ENCODE measurements at places on chromosomes 1 and 21.

DNA sequence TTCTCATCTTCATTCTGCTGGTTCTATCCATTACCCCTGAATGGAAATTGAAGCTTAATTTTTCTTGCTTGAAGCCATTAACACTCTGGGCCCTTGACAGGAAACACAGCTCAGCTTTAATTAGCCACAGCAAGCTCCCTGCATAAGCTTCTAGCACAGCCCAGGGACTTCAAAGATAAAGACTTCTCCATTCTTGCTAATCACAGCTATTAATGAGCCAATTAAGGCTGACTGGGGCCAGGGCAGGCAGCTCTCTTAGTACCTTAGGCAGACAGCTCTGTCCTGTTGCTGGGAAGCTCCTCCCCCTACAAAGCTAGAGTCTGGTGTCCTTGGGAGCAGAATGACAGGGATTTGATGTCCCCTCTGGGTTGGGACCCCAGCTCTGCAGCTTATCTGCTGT is 27.9 kb upstream of the TRABD2B start:
- DNase-seq: no peak

DNA sequence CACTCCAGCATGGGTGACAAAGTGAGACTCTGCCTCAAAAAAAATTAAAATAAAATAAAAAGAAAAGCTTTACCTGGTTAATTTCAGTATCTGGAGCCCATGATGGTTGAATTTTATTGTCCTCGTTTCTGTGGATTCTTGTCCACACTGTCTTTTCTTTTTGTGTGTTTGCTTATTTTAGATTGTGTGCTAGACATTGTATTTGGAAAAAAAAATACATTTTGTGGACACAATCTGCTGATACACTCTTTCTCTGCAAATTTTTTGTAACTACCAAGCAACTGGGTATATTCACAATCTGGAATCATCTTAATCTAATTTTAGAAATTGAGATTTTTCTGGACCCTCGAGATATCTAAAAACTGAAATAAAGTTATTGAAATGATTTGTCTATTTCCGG is 41.6 kb upstream of the PDE9A start:
- DNase-seq: no peak

DNA sequence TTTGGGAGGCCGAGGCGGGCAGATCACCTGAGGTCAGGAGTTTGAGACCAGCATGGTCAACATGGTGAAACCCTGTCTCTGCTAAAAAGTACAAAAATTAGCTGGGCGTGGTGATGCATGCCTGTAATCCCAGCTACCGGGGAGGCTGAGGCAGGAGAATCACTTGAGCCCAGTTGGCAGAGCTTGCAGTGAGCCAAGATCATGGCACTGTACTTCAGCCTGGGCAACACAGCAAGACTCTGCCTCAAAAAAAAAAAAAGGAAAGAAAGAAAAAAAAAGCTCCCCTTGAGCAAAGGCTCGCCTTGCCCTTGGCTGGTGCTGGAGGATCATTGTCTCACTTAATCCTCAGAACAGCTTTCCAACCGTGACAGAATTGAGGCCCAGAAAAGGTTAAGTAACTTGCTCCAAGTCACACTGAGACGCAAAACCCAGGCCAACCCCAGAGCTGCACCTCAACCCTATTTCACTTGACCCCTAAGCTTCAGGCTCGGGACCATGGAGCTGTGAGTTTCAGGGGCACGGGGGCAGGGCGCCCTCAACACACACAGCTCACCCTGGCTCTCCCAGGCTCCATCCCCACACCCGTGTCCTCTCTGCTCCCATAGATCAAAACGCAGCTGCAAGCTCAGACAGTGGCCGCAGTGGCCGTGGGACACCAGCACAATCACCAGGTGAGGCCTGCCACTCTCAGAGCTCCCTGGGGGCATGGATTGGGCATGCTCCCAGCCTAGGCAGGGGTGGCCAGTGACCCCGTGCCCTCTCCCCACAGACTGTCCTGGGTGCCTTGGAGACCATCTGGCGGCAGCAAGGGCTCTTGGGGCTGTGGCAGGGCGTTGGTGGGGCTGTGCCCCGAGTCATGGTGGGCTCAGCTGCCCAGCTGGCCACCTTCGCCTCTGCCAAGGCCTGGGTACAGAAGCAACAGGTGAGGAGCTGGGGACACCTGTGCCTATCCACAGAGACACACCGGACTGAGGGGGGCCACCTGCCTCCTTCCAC is 1.6 kb downstream of the SLC25A34 start:
- DNase-seq: no peak

DNA sequence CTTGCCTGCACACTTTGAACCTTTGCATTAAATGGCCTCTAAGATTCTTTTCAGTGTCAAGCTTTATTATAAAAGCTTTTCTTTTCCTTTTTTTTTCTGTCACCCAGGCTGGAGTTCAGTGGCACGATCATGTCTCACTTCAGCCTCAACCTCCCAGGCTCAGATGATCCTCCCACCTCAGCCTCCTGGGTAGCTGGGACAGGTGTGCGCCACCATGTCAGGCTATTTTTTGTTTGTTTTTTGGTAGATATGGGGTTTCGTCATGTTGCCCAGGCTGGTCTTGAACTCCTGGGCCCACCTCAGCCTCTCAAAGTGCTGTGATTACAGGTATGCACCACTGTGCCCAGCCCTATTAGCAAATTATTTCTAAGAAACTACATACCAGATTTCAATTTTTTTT is 52.9 kb downstream of the GADD45A start:
- DNase-seq: no peak

DNA sequence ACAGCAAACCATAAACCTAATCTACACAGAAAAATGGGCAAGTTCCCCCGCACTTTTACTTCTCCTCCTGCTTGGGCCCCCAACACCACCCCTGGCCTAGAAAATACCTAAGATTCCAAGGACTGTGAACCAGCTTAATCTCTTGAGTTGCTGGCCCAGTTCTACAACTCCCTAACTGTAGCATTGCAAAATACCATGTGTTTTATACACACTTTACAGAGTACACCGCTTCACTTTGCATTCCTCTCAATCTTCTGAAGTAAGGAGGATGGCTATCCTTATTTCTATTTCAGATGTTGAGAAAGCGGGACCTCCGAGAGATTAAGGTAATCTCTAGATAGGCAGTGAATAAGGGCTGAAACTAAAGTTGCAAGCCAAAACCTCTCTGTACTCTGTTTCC is 408.3 kb upstream of the NR5A2 start:
- no peak for DNase-seq

- DNase-seq: no peak
These were observed 64.6 kb upstream of the AK4 start for GRCh38 chr1:65083263-65083896.

DNA sequence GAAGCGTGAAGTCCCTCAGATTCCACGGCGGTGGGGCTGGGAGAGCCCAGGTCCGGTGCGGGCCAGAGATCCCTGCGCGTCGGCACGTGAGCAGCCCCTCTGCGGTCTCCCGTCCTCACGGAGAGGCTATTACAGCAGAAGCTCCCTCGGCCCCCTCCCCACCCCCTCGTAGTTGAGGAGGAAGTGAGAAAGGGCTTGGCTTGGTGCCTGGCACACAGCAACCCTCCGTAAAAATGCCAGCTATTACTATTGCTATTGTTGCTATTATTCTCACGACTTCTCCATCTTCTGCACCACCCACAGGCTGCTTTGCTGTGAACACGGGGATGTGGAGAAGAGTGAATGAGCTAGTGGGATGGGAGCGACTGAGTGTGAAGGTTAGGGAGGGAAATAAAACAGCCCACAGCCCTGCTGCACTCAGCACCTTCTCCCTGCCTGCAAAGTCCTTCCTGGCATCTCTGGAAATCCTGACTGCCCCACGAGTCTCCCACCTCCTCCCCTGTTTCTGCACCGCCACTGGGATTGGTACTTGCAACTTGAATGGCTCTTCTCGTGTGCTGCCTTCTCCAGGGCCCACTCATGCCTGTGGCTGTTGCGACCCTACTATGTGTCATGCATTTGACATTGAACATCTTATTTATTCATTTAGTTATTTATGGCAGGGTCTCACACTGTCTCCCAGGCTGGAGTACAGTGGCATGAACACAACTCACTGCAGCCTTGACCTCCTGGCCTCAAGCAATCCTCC is 26.6 kb downstream of the ZBTB18 start:
- DNase-seq: peak; percentile 30

Data from activated naive CD4-positive, alpha-beta T cell treated with anti-CD3 and anti-CD28 coated beads for 36 hours (primary cell).